ENCODE measurements at places on chromosomes 12 and 14.

DNA sequence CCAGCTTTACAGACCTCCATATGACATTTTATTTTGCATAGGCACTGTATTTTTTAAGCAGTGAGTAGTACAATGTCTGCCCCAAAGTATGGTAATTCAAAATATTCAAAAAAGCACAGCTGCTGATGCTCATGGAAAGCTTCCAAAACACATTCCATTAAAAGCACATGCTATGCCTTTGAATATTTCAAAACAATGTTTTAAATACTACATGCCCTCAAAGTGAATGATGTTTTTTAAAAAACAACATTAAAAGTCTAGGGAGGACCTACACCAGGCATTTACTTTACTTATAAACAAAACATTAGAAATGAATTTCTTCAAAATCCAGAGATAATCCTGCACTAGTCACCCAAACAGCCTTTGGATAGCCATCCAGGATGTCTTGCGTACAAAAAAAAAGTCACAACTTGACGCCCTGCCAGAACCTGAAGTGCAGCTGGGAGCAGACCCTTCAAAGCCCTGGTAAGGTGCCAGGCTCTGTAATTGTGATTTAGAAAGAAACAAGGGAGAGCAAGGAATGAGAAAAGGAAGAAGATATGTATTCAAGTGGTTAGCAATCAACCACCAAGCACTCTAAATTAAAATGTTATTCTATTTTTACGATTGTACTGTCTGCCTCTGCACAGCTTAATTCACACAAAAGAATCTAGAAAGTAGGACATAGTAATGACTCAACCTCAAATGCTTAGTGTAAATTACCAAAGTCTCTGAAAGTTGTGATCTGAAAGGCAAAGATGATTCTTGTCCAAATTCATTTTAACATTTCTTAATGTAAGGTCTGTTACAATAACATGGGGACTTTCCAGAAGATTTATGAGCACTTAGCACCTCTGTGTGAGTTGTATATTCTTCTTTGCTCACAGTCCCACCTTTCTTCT lies 31.9 kb downstream of the CEP83 start:
- no peak for DNase-seq

- DNase-seq: no peak
These were observed 279.7 kb upstream of the ATP2B1 start for GRCh38 chr12:89988188-89988915.

DNA sequence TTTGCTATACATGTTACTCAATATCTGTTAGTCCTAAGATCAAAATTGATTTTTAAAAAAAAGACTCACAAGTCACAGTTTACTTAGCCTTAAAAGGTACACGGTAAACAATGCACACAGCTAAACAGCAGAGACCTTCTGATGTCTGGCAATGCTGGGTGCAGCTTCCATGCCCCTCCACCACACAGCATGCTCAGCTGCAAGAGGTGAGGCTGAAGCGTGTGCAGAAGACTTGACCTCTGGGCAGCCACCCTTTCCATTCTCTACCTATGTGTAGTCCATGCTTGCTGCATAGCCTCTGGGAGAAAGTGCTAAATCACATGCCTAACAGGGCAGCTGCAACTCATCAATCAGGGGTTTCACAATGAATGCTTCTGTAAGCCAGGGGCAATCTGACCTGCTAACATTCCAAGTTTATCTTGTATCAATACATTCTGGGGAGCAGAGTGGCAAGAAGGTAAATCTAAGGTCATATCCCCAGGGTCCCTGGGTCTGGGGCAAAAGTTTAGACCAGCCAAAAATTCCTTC lies 44.5 kb upstream of the AMN1 start:
- no peak for DNase-seq

DNA sequence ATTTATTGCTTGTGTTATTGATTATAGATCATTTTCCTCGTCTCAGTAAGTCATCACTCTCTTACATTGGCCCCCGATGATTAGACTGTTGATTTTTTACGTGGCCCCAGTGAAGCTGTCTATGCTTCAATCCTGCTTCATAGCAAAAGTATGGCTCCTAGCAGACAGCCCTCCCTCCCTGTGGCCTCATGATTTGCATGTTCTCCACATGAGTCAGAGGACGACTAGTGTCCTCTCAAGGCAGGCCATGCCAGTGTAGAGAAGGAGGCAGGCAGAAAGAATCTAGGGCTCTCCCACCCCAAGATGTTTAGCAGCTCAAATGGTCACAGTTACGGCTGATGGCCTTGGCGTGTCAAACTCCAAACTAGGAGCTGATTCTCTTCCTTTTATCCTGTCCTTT lies 59.6 kb downstream of the FIGNL2 start:
- no peak for DNase-seq

GRCh38 chr12:119325813-119326212 lies 8.7 kb upstream of the CCDC60 start:
- no peak for DNase-seq

- no peak for DNase-seq
These were observed 73.3 kb upstream of the PLEKHG7 start for GRCh38 chr12:92629349-92630065.

- DNase-seq: no peak
These were observed 67.0 kb upstream of the SFSWAP start for GRCh38 chr12:131643631-131644452.

- no peak for DNase-seq
These were observed 344.5 kb downstream of the TMTC2 start for GRCh38 chr12:83031196-83031595.

DNA sequence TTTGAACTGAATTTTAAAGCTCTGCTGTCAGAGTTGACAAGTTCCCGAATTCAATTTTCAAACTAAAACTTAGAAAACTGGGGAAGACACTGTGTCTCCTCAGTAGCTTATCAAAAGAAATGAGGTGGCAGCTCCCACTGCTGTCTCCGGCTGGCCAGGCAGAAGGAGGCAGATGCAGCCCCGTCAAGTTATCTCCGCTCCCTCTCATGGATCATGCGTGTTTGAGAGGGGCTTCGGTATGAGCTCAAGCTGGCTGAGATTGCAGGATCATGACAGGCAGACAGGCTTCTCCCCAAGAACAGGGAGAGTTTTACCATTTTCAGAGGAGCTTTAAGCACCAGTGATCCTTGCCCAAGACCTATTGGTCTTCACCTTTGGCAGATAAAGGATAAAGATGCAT lies 88.8 kb downstream of the NEDD1 start:
- DNase-seq: no peak

DNA sequence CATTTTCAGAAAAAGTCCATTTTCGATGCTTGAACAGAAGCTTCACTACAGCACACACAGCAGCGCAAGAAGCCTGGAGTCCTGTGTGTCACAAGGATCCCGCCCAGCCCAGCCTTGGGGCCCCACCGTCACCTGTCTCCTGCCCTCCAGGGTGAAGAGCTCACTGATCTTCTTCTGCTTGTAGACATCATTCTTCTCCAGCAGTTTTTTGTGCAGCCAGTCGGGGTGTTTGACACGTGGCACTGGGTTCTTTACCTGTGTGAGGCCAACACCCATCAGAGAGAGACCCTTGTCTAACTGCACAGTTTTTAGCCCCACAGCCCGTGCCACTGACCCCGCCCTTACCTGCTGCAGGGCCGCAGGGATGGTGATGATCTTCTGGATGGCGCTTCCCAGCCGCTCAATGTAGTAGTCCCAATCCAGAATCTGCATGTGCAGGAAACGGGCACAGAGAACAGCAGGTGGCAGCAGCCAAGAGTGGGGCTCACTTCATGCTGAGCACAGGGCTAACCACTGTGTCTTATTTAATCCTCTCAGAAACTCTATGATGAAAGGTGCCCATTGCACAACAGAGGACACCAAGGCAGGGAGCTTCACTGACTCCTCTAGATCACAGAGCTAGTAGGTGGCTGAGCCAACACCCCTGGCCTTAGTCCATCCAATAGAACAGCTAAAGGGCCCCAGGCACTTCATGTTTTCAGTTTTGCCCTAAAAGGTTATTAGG lies 30.0 kb downstream of the POLE start:
- no peak for DNase-seq

GRCh38 chr14:32925439-32925838 lies 13.2 kb upstream of the NPAS3 start:
- no peak for DNase-seq

DNA sequence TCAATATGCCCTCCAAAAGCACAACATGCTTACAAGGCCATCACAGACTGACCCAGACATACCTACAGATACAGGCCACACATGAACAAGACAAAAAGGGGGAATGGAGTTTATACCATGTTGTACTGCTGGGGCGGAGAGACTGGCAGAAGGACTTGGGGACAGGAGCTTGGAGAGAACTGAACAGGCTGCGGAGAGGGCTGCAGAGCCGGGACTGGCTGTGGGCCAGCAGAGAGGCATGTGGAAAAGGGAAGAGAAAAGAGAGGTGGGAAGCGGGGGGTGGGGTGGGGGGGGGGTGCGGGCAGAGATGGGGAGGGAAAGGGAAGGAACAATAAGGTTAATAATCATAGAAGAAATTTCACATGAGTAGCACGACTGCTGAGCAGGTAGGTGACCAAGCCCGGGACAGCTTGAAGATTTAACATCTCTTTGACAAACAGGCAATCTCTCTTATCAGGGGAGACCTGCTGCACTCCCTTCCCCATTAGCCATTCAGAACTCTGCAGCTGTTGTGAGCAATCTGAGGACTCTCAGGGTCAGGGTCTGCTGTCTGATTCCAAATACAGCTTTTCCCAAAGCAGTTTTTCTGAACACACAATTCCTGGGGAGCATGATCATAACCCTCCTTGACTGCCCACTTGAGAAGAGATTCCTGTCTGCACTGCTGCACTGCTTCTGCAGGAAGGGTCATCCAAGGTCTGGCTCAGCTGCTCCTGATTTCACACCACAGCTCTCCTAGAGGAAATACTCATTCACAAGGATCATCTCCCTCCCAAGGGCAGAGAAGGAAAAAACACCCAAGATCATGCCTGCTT lies 21.6 kb upstream of the STAC3 start:
- DNase-seq: no peak

- no peak for DNase-seq
These were observed 25.2 kb upstream of the OAS1 start for GRCh38 chr12:112881602-112882001.

DNA sequence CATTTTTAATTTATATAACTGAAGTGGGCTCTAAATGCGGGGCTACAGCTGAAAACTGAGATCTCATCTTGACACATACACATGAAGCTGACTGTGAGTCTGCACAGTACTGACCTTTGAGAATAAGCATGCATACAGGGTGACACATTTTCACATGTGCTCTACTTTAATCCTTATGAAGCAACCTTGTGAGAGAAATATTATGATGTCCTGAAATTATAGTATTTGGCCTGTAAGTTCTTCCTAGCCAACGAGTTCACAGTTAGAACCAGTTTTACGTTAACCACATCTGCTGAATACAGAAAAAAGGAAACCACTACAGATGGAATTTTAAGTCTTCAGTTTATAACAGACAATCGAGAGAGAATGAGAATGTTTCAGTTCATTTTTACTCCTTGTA lies 70.3 kb downstream of the SPPL3 start:
- no peak for DNase-seq

DNA sequence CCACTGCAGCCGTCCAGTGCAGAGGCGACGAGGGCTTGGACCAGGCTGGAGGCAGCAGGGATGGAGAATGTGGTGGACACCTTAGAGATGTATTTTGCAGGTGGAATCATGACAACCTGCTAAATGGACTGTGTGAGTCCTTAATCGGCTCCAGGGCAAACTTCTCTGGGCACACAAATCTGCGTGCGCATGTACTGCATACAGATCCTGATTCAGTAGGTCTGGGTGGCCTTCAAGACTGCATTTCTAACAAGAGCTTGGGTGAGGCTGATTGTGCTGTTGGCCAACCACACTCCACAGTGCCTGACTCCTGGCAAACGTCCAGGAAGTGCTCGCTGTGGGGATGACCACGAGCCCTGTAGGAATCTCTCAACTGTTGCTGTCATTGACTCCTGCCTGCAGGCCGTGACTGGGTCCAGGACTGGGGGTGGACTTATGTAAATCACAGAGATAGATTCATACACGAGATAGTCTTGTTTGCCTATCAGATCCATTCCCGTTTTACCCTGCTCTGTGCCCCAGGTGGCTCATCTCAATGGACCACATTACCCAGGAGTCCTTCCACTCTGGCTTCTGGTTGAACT lies 27.2 kb downstream of the JDP2 start:
- no peak for DNase-seq

DNA sequence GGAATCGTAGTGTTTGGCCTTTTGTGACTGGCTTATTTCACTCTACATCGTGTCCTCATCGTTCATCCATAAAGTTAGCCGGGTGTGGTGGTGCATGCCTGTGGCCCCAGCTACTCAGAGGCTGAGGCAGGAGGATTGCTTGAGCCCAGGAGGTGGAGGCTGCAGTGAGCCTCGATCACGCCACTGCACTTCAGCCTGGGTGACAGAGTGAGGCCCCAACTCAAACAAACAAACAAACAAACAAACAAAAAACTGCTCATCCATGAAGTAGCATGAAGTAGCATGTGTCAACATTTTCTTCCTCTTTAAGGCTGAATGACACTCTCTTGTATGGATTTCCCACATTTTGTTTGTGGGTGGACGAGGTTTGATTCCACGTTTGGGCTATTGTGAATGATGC lies 44.0 kb upstream of the MEG3 start:
- no peak for DNase-seq

DNA sequence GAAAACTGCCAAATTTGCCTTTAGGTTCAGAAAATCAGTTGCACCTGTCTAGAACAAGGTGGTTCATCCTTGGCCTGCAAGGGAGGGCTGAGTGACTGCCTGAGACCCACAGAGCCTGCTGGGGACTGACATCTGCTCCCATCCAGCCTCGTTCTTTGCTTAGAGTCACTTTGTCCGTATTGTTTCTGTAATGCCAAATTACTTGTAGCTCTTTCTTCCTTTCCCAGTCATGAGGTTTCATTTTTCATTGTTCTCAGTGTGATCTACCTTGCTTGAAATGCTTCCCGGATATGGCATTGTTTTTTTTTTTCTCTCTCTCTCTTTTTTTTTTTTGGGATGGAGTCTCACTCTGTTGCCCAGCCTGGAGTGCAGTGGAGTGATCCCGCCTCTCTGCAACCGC lies 21.3 kb downstream of the TSPAN9 start:
- no peak for DNase-seq

- no peak for DNase-seq
These were observed 14.0 kb upstream of the NDUFA12 start for GRCh38 chr12:95017482-95017881.

DNA sequence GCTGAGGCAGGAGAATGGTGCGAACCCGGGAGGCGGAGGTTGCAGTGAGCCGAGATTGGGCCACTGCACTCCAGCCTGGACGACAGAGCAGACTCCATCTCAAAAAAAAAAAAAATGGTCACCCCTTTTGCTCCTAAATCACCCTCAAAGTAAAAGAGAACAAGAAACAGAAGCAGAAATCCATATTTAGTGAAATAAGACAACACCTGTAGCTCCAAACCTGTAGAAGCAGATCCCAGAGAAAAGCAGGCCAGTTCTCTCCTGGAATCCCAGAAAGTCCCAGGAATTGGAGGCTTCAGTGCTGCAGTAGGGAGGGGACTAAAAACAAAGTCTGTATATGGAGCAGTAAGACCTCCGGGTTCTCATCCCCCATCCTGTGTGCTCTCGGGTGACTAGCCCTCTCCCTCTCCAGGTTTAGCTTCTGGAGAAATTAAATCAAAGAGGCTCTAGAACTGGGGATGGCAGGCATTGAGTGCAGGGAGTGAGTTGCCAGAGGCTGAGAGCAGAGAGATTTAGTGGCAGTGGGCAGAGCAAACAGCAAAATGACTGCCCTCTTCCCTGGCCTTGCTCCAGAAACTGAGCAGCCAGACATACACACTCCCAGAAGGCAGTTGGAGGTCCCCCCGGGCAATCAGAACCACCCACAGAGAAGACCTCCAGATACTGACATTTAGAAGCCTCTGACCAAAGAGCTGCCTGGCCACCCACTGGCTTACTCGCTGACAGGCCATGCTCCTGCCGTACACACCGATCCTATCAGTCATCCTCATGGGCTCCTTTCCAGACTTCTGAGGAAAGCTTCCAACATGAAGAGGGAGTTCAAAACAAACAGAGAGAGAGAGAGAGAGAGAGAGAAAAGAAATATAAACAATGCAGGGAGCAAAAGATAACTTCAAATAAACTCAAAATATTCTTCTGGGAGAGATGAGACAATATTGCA lies 6.3 kb upstream of the MLXIP start:
- no peak for DNase-seq

Data from stimulated activated CD4-positive, alpha-beta T cell treated with anti-CD3 and anti-CD28 coated beads, Interleukin-4, amount 100 ng/mL, for 1 hour (primary cell).